ENCODE measurements at places on chromosomes 16 and 17.
A peak's percentile ranks its signal among the peaks of the same experiment; 100 is the strongest.

DNA sequence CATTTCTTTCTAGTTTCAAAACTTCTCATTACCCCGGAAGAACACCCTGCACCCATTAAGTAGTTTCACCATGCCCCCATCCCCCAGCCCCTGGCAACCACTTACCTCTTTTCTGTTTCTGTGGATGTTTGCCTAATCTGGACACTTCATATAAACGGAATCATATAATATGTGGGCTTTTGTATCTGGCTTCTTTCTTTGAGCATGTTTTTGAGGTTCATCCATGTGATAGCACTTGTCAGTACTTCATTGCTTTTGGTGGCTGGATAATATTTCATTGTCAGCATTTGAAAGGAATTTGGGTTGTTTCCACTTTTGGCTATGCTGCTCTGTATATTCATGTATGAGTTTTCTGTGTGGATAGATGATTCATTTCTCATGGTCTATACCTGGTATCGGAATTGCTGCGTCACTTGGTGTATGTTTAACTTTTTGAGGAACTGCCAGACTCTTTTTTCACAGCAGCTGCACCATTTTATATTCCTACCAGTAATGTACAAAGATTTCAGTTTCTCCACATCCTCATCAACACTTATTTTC is 30.0 kb upstream of the SLC5A10 start:
- no peak for DNase-seq

DNA sequence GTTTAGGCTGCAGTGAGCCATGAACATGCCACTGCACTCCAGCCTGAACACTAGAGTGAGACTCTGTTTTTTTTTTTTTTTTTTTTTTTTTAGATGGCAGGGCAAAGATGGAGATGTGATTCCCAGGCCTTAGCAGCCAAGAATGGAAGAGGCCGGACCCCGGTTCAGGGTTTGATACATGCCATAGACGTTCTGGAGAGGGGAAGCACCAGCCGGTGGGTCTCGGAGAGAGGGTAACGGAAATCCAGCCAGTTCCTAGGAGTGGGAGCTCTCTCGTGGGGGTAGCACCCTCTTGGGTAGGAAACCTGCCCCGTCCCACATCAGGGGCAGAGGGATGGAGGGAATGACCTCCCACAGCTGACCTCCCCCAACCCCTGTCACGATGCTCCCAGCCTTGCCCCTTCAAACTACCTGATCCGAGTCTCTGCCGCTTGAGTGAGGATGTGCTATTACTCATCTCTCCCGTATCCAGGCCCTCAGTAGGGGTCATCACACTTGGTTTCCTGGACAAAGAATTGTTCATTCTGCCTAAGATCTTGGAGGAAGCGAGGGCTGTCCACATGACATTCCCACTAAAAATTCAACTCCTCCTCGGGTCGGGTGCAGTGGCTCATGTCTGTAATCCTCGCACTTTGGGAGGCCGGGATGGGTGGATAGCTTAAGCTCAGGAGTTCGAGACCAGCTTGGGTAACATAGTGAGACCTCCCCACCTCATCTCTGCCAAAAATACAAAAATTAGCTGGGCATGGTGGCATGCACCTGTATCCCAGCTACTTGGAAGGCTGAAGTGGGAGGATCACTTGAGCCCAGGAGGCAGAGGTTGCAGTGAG is 47.3 kb downstream of the MIS12 start:
- no peak for DNase-seq

GRCh38 chr16:84643180-84643583 is 5.1 kb upstream of the KLHL36 start:
- no peak for DNase-seq

GRCh38 chr17:64982139-64982915 is 63.0 kb upstream of the LRRC37A3 start:
- DNase-seq: no peak

GRCh38 chr16:74477226-74477625 is 55.9 kb upstream of the CLEC18B start:
- no peak for DNase-seq

GRCh38 chr17:83079766-83080578 is 563 bp downstream of the METRNL start:
- no peak for DNase-seq

DNA sequence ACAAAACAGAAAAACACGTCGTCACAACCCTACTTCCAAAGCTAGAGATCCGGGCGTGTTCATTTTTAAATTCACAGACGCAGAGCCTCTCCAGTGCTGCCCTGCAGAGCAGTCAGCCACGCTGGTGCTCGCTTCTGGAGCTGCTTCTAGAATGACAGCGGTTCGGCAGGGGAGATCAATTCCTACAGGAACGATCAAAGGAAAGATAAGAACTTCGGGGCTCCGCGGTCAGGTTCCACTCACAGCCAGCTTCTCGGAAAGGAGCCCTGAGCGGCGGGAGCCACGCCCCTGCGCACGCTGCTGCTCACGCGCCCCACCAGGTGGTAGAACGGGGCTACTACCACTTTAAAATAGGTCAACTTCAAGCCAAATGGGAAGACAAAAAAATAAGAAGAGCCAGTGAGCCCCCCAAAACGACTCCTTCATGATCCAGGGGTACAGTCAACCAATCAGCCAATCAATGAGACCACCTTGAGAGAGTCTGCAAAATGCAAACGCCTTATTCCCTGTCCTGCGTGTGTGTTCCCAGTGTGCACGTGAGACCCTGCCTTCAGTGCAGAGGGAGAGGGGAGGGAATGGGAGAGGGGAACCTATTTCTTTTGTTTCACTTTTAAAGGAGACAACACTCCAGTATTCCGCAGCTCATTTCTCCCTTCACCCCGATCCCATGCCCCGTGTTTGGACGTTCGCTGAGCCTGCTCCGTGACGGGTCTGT is 209.7 kb downstream of the RBFOX3 start:
- DNase-seq: peak; percentile 31

DNA sequence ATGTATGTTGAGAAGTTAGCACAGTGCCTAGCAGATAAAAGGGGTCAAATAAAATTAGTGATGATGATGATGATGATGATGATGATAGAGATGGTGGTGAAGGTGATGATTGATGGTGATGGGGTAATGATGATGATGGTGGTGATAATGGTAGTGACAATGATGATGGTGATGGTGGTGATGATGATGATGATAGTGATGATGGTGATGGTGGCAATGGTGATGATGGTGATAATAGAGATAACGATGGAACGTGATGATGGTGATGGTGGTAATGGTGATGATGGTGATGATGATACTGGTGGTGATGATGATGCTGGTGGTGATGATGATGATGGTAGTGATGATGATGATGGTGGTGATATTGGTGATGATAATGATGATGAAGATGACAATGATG is 223.7 kb downstream of the FOXL1 start:
- no peak for DNase-seq

DNA sequence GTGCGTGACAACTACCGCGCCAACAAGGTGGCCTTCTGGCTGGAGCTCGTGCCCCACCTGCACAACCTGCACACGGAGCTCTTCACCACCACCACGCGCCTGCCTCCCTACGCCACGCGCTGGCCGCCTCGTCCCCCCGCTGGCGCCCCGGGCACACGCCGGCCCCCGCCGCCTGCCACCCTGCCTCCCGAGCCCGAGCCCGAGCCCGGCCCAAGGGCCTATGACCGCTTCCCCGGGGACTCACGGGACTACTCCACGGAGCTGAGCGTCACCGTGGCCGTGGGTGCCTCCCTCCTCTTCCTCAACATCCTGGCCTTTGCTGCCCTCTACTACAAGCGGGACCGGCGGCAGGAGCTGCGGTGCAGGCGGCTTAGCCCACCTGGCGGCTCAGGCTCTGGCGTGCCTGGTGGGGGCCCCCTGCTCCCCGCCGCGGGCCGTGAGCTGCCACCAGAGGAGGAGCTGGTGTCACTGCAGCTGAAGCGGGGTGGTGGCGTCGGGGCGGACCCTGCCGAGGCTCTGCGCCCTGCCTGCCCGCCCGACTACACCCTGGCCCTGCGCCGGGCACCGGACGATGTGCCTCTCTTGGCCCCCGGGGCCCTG is 3.0 kb upstream of the SPEM1 start:
- no peak for DNase-seq

DNA sequence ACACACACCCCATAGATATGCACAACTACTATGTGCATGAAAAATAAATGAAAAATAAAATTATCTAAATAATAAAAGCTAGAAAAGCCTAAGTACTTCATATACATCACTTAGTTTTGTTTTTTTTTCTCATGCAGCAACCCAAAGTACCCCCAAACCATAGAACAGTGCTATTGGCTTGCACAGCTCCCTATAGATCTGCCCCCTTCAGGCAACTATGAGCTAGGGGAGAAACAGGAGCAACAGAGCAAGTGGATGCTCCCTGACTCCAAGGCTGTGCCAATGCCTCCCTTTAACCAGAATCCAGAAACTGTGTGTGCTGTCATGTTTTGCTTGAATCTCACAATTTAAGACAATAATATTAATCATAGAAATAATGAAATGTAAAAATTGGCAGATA is 605.5 kb downstream of the TOX3 start:
- DNase-seq: no peak

DNA sequence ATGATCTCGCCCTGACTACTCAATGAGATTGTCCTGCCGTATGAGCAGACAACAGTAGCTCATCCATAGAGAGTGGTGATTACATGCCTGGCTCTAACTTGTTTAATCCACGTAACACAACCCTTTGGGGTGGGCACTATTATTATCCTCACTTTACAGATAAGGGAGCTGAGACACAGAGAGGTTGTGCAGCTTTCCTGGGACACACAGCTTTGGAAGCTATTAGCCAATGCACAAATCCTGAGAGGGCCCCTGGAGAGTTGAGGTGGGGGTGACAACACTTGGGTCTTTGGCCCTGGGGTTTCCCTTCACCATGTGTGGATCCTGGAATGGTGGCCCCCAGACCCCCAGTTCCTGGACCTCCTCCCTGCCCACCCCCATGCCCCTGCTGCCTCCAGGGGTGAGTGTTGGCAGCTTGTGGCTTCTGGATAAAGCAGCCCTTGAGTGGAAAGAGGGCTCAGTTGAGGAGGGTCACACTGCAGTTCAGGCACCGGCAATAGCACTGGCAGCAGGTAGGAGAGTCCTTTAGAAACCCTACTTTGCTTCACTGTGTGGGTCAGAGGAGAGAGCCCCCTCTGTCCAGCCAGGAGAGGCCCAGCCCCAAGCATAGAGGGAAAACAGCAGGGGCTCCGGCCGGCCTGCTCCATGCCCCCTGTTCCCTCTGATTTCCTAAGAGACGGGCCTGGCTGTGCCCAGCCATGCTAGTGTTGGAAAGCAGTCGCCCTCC is 230.7 kb downstream of the KATNIP start:
- no peak for DNase-seq

- no peak for DNase-seq
Observed at GRCh38 chr17:19517699-19518098, 16.0 kb upstream of the SLC47A1 start.

DNA sequence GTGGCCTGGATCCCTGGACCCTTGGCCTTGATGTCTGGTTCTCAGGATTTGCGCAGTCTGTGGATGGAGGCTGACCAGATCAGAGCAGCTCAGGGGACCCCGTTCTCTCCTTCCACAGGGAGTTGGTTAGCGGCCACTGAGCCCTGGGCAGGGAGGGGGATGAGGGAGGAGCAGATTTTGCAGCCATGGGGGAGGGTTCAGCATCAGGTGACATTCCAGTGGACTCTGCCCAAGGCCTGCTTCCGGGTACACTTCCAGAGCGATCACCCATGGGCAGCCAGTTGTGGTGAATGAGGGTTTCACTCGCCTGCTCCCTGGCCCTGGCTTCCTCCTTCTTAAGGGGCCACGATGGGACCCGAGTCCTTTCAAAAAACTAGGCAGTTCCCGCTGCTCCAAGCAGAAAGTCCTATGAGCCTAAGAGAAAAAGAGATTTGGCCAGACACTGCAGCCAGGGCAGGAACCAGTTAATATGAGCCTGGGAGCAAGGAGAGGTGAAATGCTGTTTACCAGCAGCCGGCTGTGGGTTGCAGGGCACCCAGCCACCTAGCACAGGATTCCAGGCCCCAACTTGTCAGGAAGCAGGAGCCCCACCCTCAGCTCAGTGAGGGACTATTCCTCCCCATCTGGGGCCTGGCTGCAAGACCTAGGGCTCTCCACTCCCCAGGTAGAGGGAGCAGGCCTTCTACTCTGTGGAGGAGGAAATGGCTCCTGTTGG is 4.7 kb upstream of the GPRC5C start:
- no peak for DNase-seq

DNA sequence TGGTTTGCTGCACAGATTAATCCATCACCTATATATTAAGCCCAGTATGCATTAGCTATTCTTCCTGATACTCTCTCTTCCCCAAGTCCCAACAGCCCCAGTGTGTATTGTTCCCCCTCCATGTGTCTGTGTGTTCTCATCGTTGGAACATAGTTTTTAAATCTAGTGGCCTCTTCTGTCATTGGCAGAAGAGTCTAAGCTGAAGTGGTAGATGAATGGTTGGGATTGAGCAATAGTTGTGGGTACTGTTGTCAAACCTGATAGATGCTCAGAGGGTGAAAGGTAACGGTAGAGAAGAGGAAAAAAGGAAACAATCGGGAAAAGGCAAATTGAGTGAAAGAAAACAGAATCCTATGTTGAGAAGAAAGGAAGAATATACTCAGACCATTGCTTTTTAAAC is 29.9 kb downstream of the MAP3K3 start:
- DNase-seq: no peak

DNA sequence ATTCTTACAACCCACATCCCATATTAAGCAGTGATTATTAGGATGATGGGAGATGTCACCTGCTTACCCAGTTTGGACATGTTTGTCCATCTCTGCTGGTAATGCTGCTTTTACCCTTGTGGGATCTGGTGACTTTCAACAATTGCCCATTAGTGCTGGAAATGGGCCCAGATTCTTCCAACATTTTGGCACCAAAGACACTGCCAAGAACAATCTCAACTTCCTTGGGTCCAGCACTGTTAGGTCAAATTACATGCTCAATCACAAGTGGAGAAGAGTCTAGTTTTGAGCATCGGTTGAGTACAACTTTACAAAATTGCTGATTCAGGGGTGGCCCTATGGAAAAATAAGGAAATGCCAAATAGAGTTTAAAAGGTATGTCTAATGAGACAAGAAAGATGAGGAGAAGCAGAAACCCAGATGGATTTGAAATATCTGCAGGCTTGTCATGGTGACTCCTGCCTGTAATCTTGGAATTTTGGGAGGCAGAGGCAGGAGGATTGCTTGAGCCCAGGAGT is 13.0 kb upstream of the ZFP3 start:
- no peak for DNase-seq

DNA sequence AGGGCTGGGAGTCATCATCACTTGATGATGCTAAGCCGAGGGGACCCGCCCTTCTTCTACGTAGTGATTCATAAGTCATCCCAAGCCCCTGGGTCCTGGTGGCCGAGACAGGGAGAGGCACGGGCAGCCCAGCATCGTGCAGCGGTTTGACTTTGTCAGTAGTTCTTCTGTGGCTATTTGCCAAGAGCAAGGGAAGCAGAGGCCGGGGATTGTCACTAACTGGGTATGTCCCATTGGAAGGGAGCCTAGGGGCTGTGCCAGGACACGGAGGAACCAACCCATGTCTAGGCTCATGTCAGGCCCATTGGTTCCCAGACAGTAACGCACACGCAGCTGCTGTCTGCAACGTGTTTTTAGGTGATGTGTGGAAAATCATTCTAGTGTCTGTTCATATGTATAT is 58.5 kb downstream of the ATP2C2 start:
- no peak for DNase-seq
